ENCODE measurements at places on chromosomes 12 and 14.

DNA sequence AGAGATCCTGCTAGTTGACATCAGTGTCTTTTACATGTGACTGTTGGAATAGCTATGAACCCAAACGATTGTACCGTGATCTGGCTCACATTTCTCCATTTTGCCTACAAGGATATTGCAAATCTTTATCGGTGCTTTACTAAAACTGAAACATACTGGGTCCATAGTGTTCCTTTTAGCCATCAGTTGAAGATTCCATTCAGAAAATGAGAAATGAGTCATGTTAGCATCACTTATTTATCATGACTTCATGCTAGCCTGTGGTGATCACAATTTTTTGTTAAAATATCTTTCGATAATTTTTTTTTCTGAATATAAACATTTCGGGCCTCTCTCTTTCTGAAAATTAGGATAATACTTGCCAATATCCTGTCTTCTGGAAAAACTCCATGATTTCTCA is 210.3 kb downstream of the EGLN3 start:
- no peak for DNase-seq

- DNase-seq: no peak
These were observed 305.4 kb downstream of the BMP4 start for GRCh38 chr14:53651096-53651740.

DNA sequence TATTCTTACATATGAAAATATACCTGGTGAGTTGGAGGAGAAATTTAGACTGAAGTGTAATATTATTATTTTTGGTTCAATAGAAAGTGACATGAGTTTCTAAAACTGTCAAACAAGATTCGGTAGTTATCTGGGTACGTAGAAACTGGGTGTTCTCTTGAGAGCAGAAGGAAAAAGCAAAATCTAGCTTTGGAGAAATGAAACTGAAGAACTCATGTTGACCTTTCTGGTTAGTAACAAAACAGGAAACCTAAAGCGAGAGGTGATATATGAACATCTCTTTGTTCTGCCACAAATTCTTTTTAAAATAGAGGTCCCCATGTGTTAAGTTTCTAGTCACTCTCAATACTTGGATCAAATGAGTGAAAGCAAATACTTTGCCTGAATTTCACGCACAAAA is 401.7 kb downstream of the TRHDE start:
- no peak for DNase-seq

DNA sequence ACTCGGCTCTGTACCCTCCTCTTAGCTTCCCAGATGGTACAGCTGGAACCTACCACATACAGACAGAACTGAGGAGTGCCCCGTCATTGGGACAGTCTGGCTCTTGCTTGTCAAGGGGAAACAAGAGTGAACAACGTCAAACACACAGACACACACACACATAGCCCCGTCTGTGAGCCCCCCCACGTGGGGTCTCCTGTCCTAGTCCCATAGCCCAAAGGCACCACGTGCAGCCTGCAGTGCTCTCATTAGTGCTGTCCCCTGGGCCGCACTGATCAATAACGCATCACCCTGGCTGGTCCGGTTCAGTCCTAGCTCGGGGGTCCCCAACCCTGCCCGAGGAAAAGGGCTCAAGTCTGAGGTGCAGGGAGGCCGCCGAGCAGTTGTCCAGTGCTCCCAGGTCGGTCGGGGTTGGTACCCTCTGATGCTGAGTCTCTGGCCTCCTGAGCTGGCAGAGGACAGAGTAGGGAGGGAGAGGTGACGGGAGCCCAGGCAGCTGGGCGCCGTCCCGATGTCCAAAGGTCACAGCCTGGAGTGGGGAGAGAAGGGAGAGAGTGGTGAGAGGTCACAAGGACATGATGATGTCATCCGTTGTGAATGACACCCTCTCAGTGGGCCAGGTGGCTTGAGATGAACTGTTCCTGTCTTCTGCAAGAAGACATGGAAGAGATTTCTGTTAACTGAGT is 105.4 kb upstream of the NOS1 start:
- no peak for DNase-seq

DNA sequence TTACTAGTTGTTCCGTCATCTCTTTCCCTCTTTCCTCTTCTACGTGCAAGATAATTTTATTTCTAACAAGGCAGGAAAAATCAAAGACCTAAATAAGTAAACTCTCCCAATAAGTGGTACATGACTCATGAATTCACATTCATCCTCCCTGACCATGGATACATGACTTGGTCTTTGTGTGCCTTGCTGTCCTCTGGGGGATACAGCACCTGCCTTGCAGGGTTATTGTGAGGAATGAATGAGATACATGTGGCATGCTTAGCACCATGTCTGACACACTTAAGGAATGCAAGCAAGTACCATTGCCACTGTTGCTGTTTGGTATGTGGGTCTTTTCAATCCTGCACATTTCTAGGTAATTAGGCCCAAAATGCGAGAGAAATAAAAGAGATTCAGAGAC is 208.4 kb downstream of the DPF3 start:
- DNase-seq: no peak

- DNase-seq: peak; percentile 92
These were observed at the start of gene RNF10 for GRCh38 chr12:120534203-120534702. Gene RNF10, plus strand, starts transcription at chr12:120534356. Its CDS starts 456 bp downstream, at chr12:120534812.

- DNase-seq: no peak
These were observed 241.6 kb upstream of the TMTC1 start for GRCh38 chr12:30025317-30025716.

DNA sequence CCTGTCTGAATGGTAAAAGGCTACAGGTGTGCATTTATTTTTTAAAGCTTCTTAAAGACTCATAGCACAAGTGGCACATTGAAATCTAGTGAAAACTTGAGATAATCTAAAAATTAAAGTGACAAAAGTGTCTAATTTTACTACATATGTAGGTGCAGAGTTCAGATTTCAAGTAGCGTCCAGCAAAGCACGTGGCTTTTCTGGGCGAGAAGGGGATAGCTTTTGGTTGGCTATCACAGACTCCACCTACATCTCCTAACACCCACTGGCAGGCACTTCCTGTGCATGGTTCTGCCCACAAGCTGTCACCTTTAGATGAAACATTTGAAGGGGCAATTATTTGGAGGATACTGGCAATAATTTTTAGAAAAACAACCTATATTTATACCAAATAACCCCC is 1.9 kb upstream of the PITPNM2 start:
- DNase-seq: no peak

GRCh38 chr14:45633220-45633984 is 380.4 kb upstream of the MIS18BP1 start:
- no peak for DNase-seq

- DNase-seq: no peak
These were observed 193.7 kb upstream of the PWP1 start for GRCh38 chr12:107491856-107492255.

DNA sequence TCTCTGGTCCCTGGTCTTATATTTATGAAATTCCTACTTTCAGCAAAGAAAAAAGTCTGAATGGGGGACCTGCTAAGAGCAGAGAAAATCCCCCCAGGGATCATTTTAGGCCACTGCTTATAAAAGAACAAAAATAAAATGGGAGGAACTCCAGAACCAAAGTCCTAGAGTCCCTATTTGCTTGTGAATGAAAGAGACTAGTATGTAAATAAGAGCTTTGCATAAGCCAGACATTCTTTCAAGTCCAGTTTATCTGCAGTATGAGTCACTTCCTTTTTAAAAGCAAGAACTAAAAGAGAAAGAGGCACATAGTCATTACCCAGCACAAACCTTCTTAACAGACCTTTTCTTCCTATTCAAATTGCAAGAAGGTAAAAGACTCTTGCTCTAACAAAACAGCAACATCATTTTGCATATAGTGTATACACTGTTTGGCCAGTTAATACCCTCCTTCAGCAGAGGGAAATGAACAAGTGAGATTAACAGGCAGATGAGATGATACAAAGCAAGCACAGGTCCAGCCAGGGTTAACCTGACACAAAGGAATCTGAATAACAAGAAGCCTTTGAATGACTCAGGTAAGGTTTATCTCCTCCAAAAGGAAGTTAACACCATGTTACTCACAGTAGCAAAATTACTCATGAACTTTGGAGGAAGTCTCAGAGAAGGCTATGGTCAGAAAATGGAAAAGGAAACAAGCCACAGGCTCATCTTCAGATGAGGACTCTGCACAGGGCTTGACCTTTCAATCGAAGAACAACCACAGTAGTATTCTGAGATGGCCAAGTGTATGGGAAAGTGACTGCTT is 87.3 kb downstream of the PHLDA1 start:
- peak; percentile 41 for DNase-seq

GRCh38 chr12:52870361-52871290 is 21.8 kb upstream of the KRT78 start:
- DNase-seq: peak; percentile 85

DNA sequence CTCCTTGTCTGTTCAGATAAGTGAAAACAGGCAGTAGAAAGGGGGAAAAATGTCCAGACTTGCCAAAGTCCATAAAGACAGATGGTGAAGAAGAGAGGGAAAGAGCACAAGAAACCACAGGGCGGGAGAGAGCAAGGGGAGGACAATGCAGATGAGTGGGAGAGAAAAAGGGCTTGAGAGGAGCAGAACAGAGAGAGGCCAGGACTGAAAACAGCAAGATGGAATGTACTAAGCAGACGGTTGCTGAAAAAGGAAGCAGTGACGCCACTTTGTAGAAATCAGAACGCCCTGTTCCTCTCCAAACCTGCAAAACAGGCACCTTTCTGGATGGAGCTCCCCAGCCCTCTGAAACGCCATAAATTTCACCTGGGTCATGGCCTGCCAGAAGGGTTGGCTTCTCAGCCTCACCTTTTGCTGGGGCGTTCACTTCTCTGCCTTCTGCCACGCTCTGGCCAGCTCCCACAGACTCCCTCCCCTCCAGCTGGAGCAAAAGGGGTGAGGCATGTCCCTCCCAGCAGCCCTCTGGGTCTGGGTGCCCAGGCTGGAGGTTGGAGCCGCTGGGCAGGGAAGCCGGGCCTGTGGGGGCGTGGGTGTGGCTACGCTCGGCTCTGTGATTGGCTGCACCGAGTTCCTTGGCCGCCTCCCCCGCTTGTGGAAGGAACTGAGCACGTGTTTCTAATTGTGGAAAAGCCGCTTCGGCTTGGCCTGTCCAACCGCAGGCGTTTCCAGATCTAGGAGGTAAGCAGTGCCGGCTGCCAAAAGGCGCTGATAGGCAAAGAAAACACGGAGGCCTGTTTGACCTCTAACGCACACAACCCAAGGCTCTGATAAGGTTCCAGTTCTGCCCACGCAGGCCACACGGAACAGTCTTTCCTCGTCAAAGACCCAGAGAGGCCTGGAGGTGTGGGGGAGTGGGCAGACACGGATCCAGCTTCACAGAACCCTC is 29.3 kb downstream of the SLC7A8 start:
- DNase-seq: peak; percentile 21

DNA sequence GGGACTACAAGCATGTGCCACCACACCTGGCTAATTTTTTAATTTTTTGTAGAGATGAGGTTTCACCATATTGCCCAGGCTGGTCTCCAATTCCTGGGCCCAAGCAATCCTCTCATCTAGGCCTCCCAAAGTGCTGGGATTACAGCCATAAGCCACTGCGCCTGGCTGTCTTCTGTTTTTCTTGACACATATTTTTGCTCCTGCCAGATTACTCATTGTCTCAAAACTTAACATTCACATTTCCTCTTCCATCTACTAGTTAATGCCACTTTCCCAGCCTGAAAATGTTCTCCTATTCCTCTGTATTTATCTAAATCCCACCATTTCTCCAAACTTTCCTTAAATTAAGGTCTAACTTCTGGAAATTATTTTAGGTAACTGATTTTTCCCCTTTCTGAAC is 36.2 kb upstream of the KCNH3 start:
- DNase-seq: no peak

DNA sequence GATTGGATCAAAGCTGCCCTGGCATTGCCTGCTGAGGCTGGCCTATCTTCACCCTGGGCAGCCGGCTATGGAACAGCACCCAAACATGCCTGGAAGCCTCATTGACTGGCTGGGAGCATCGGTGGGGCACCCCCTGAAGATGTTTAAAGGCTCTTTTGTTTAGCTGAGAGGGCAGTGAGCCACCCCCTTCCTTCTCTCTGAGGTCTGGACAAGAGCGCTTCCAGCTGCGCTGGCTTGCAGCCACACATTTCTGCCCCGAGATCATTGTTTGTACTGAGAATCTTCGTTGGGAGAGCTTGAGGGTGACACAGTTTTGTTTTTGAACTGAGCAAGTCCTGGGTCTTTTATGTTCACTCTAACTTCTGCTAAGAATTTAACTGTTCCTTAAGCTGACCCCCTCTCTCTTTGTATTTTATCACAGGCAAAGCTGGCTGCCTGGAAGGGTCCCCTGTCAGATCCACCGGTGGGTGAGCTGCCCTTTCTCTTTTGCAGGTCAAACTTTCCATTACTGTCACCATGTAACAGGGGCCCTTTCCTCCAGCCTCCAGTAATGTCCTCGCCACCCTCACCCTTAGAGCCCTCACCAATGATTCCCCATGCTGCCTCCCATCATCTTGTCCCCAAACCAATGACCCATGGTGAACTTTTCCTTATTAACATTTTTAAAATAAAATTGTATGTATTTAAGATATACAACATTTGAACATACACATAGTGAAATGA is 212.2 kb downstream of the KIF26A start:
- no peak for DNase-seq

DNA sequence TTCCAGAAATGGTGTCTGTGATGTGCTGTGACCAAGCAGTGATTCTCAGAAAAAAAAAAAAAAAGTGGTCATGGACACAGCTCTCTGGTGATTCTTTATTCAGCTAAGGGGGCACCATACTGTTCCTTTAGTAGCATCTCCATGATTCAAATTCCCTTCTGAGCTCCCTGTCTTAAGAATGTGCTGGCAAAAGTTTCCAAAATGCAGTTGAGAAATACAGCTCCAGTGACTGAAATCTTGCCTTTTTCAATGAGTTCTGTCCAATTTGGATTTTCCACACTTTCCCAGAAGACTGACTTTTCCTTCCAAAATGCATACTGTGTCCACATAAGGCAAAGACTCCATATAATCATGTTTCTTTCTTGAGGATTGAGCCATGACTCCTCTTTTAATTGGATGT is 24.3 kb upstream of the CPM start:
- no peak for DNase-seq

GRCh38 chr12:14656846-14657245 is 39.6 kb downstream of the GUCY2C start:
- DNase-seq: no peak

DNA sequence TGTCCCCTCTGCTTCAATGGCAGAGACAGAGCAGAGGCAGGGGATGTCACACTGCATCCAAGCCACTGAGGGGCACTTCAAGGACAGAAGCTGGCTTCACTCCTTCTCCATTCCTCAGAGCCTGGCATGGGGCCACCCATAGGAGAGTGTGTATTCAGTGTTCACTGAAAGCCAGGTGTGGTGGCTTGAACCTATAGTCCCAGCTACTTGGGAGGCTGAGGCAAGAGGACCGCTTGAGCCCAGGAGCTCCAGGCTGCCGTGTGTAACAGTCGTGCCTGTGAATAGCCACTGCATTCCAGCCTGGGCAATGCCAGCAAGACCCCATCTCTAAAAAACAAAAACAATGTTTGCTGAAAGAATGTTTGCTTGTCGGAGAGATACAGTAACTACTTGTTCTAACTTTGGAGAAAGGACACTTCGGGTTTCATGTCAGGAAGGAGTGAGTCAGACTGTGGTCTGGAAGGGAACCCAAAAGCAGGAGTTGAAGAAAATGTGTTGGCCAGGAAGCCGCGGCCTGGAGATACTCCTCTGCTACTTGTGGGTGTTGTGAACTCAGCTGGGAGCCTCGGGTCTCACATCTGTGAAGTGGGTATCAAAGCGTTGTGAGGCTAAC is 43.4 kb downstream of the ELK3 start:
- peak; percentile 9 for DNase-seq

GRCh38 chr12:68376901-68377300 is 44.7 kb upstream of the MDM1 start:
- no peak for DNase-seq

GRCh38 chr14:89813617-89814031 is 140.9 kb downstream of the EFCAB11 start:
- DNase-seq: no peak

Data from erythroblast (primary cell).